ENCODE measurements at places on chromosomes 11 and 22.
A peak's percentile ranks its signal among the peaks of the same experiment; 100 is the strongest.

DNA sequence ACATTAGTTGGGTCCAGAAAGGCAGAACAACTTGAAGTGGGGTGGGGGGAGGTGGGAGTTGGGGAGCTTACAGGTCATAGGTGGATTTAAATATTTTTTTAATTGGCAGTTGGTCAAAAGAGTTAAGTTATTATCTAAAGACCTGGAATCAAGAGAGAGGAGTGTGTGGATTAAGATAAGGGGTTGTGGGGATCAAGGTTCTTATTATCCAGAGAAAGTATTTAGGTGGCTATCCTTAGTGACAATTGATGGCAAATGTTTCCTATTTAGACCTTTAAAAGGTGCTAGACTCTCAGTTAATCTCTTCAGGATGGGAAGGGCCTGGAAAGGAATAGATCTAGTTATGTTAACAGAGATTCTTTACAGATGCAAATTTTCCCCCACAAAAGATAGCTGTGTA, 120.7 kb upstream of the OR9Q1 start:
- peak; percentile 17 for DNase-seq

- DNase-seq: peak; percentile 60
Measured at GRCh38 chr11:116986521-116987105, 111.6 kb downstream of the SIK3 start.

DNA sequence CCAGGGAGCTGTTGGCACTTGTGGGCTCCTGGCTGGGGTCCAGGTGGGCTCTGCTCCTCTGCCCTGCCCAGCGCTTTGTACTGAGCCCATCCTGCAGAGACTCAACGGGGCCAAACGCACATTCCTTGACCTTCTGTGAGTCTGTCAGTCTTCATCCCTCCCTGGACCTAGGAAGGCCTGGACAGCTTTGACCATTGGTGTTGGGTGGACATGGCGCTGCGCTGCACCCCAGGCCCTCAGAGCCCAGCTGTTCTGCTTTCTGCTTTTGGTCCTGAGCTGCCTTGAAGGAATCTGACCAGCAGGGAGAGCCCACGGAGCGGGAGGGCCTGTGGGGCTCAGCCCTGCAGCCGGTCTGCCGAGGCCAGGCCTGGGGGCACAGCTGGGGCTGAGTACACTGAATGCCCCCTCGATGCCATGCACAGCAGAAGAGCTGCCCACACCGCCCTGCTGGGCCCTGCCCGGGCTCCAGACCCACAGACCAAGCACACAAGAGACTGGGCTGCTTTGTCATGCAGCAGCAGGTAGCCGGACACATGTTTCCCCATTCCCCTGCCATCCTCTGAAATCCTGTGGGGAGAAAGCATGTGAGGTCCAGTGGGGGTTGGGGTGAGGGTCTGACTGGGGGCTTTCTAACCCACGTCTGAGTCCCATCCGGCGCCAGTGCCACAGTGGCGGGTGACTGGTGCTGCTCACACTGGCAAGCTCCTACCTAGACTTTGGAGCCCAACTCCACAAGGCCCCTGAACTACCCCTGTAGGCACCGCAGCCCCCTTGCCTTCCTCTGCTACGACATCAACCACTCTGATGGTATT, 24.1 kb upstream of the CCDC188 start:
- DNase-seq: no peak

DNA sequence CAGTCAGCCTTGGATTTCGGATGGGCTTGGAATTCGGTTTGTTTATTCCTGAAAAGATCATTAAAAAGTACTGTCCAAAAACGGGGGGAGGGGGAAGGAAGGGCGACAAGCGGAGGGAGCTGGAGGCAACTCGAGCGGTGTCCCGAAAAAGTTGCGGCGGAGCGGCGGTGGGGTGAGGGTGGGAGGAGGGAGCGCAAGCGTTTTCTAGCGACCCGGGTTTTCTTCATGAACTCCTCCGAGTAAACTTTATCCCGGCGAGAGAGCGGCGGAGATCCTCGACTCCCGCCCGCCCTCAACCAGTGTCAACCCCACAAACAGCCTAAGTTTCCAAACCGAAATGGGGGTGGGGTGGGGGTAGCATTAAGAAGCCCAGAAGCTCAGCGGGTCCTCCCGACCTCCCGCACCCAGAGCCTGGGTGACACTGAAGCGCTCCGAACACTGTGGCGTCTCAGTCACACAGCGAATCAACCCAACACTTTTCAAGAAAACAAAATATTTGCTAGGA, 133.0 kb upstream of the C11orf58 start:
- peak; percentile 56 for DNase-seq

DNA sequence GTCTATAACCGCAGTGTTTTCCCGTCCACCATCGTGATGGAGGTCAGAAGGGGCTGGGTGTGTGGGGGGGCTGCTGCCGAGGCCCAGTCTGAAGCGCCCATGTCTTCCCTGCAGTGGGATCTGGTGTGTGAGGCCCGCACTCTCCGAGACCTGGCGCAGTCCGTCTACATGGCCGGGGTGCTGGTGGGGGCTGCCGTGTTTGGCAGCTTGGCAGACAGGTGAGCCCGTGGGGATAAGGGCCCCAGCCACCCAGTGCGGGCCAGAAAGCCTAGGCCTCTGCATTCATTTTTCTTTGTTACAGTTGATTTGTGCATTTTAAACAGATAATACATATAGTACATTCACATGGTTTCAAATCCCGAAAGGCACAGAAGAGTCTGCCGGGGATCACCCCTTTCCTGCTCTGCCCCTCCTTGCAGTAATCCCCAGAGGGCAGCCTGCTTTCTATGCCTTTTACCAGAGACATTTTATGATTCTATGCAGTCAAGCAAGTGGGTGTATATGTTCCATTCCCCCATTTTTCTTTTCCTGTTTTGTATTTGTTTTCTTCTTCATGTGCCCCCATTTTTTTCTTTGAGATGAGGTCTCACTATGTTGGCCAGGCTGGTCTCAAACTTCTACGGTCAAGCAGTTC, 32.6 kb downstream of the CAPN1 start:
- DNase-seq: no peak

GRCh38 chr22:20569059-20570058, 61.9 kb downstream of the MED15 start:
- DNase-seq: peak; percentile 86

DNA sequence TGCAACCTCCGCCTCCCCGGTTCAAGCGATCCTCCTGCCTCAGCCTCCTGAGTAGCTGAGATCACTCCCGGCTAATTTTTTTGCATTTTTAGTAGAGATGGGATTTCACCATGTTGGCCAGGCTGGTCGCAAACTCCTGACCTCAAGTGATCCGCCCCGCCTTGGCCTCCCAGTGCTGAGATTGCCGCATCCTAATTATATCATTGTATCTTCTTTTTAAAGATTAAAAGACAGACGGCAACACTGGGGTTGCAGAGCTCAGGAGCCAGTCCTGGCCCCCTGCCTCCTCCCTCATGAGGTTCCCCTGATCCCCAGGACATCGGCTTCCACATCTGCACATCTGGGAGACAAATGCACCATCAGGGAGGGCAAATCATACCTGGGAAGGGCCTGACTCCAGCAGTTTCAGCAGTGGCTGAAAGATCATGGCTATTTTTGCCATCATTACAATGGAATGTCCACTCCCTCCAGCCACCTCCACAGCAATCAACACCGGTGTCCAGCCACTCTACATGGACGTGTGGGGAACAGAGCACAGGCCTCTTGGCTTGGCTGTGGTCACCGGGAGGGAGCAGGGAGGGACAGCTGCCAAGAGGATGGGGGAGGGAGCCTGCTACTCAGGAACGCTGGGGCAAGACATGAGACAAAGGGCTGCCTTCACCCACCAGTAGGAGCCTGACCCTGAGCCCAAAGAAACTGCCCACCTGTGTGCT, 9.2 kb upstream of the CELSR1 start:
- no peak for DNase-seq

DNA sequence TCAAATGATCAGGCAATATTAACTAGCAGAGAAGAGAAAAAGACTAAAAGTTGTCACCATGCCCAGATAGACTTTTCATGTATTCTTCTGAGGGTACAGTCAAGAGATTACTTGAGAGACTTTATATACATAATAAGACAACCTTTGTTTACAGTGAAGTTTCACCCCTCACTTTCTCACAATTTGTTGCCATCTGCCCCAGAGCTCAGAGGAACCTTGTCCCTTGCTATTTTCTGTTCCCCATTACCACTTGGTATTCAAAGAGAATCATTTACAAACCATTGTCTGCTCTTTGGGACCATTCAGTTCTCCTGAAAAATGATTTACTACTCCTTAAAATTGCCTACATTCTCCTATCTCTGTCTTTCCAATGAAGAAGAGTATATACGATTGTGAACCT, 544.6 kb downstream of the CNTN5 start:
- no peak for DNase-seq

All from hematopoietic multipotent progenitor cell treated with erythropoietin and hydrocortisone succinate and interleukin-3 and kit ligand, for 6 days (in vitro differentiated cells).